Mucosa of descending colon (tissue), 3 donors: ENCODE measurements at places on chromosomes 6 and 20. TPM values are rescaled to one million over a fixed set of nuclear protein-coding genes. Genes with fewer than 3 reads are reported as not detected.

DNA sequence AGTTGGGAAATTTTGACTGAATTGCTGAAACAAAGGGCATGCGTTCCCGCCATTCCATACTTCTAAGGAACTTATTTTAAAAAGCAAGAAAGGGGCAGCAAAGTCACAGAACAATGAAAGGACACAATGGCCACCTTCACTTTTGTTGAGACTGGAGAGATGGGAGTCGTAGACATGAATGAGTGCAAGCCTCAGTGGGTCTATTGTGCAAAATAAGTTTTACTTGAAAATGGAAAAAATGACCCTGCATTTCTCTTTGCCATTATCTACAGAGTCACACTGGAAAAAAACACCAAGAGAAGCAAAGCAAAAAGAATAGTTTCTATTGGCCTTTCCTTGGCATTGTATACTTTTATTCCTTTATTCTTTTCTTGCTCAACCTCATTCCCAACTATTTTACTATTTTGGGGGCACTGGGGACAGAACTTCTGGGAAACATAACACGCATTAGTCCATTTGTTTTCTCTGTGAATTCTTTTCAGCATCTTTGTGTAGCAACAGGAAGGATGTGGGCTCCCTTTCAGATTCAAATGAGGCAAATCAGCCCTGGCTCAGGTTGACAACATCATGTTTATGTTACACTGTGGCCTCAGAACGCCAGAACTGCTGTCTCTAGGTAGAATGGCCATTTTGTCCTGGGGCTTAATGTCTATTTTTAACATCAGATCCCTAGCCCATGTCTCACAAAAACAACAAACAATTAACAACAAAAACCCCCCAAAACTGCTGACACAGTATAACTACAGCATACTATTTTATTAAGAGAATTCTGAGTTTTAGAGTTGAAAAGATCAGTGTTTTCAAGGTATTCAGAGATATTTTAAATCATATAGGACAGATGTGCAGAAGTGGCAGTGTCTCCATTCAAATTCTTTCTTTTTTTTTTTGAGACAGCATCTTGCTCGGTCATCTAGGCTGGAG lies 122.2 kb downstream of the FYN start:
- no peak for DNase-seq

MLN gene
- total RNA-seq: not detected

DNA sequence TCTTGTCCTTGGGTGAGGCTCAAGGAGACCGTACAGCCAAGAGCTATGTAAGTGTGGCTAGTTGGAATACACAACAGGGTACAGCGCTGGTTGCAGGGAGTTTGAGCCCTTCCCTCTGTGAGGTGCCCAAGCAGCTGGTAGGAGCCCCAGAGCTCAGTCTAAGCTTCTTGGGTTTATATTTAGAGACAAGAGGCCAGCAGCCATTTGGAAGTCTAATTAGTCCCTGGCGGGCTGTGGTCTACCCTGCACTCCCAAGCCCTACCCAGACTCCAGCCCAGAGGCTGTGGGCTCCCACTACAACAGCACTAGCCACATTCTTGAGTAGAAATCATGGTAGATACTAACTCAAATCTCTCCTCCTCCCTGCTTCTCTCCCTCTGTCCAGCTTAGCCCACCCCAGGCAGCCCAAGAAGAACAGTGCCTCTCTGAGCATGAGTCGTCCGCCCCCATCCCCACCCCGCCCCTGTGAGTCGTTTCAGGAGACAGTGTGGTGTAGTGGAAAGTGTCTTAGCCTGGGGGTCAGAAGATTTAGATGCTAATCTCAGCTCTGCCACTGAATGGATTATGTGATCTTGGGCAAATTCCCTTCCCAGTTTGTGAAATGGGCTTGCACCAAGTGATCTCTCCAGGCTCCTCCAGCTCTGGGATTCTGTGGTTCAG lies 37.8 kb downstream of the EIF2S2 start:
- no peak for DNase-seq

- DNase-seq: no peak
Observed at GRCh38 chr20:38128691-38129090, 36.4 kb downstream of the TGM2 start.
